ENCODE measurements at places on chromosomes 3 and 15.

DNA sequence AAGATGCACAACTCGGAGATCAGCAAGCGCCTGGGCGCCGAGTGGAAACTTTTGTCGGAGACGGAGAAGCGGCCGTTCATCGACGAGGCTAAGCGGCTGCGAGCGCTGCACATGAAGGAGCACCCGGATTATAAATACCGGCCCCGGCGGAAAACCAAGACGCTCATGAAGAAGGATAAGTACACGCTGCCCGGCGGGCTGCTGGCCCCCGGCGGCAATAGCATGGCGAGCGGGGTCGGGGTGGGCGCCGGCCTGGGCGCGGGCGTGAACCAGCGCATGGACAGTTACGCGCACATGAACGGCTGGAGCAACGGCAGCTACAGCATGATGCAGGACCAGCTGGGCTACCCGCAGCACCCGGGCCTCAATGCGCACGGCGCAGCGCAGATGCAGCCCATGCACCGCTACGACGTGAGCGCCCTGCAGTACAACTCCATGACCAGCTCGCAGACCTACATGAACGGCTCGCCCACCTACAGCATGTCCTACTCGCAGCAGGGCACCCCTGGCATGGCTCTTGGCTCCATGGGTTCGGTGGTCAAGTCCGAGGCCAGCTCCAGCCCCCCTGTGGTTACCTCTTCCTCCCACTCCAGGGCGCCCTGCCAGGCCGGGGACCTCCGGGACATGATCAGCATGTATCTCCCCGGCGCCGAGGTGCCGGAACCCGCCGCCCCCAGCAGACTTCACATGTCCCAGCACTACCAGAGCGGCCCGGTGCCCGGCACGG lies 991 bp downstream of the SOX2 start:
- no peak for DNase-seq

- no peak for DNase-seq
Observed at GRCh38 chr3:46168583-46169345, 39.3 kb downstream of the CCR1 start.

GRCh38 chr15:78110916-78111475 lies 18.6 kb downstream of the SH2D7 start:
- no peak for DNase-seq

GRCh38 chr3:46293991-46294833 lies 52.0 kb downstream of the CCR3 start:
- no peak for DNase-seq

- no peak for DNase-seq
Observed at GRCh38 chr3:9767418-9767817, 2.3 kb downstream of the CAMK1 start.

DNA sequence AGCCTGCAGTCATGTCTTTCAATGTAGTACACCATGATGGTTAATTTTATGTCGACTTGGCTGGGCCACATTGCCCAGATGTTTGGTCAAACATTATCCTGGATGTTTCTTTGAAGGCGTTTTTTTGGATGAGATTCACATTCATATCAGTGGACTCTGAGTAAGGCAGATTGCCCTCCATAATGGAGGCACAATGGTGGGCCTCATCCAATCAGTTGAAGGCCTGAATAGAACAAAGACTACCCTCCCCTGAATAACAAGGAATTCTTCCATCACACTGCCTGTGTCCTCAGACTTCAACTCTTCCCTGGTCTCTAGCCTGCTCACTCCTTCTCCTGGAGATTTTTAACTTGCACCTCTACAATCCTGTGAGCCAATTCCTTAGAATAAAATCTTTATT lies 83.8 kb upstream of the CHL1 start:
- DNase-seq = no peak
